ENCODE measurements at places on chromosomes 2 and 18.

GRCh38 chr2:234163510-234164045, 113.1 kb downstream of the SPP2 start:
- no peaks in the 10 kb centered on the region for H3K36me3 ChIP-seq
- H3K4me1 ChIP-seq = no peaks in the 10 kb centered on the region
- no peak for DNase-seq
- H3K27me3 ChIP-seq = no peaks in the 10 kb centered on the region

DNA sequence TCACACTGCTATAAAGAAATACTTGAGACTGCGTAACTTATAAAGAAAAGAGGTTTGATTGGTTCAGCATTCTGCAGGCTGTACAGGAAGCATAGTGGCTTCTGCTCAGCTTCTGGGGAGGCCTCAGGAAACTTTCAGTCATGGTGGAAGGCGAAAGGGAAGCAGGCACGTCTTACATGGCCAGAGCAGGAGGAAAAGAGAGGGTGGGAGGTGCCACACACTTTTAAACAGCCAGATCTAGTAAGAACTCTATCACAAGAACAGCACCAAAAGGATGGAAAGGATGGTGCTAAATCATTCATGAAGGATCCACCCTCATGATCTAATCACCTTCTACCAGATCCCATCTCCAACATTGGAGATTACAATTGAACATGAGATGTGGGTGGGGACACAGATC, 145.5 kb upstream of the OSR1 start:
- H3K4me3 ChIP-seq = no peak overlapping the region
- no peak overlapping the region for H3K27ac ChIP-seq
- no peaks in the 10 kb centered on the region for H3K36me3 ChIP-seq
- no peaks in the 10 kb centered on the region for H3K27me3 ChIP-seq
- DNase-seq = no peak

- H3K4me3 ChIP-seq = no peak overlapping the region
- no peaks in the 10 kb centered on the region for H3K36me3 ChIP-seq
- no peaks in the 10 kb centered on the region for H3K4me1 ChIP-seq
- H3K27me3 ChIP-seq = no peaks in the 10 kb centered on the region
These were observed 90.1 kb upstream of the SERTAD2 start for GRCh38 chr2:64743739-64744330.

- DNase-seq = no peak
- no peaks in the 10 kb centered on the region for H3K36me3 ChIP-seq
These were observed 28.3 kb upstream of the HPCAL1 start for GRCh38 chr2:10274376-10274775.

DNA sequence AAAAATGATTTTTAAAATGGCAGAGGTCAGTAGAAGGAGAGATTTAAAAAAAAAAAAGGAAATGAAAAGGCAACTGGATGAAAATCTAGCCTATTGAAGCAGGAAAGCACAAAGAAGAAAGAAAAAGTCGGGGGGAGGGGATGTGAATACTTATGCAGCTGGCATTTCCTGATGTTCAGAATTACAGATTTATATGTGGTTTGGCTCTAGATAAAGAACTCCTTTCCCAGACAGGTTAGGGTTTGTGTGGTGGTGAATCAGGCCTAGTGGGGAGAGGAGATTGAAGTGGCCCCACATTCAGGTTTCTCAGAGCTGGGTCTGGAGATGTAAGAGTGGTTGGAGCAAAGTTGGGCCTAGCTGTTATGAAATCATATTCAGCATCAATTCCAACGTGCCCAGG, 394.4 kb downstream of the FIGN start:
- DNase-seq = no peak
- H3K27me3 ChIP-seq = no peaks in the 10 kb centered on the region
- no peak overlapping the region for H3K27ac ChIP-seq
- no peaks in the 10 kb centered on the region for H3K4me1 ChIP-seq

GRCh38 chr2:109355192-109355843, 226.3 kb downstream of the SH3RF3 start:
- no peaks in the 10 kb centered on the region for H3K4me1 ChIP-seq
- peak; percentile 6 for DNase-seq
- H3K27ac ChIP-seq = no peak overlapping the region
- H3K27me3 ChIP-seq = no peaks in the 10 kb centered on the region
- H3K4me3 ChIP-seq = no peak overlapping the region

GRCh38 chr2:33204945-33205344, 258.2 kb downstream of the LTBP1 start:
- no peaks in the 10 kb centered on the region for H3K4me1 ChIP-seq
- no peaks in the 10 kb centered on the region for H3K27me3 ChIP-seq
- H3K4me3 ChIP-seq = no peak overlapping the region
- no peak for DNase-seq

DNA sequence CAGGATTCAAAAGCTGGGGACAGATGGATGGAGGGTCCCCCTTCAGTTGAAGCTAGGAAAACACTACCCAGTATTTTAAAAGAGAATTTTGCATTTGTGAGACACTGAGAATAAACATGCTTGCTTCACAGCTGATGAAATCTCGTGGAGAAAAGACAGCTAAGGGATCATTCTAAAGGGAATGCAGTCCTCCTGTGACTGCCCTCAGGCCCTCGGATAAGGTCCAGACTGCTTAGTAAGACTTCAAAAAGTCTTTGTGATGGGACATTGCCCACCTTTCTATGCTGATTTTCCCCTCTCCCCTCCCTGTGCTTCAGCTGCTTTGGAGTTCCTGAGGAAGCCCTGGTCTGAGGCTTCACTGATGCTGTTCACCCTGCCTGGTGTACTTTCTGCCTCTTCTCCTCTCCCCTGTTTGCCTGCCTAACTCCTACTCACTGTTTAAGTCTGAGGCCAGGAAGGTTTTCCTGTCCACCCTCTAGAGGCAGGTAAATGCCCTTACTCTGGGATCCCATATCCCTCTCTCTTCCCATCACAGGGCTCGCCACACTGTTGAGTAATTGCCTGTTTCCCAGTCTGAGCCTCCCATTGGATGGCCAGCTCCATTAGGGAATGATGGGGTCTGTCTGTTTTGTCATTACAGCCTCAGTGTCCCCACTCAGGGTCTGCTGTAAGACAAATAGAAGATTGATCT, 26.6 kb downstream of the POLE4 start:
- no peaks in the 10 kb centered on the region for H3K36me3 ChIP-seq
- no peaks in the 10 kb centered on the region for H3K27me3 ChIP-seq
- no peak overlapping the region for H3K4me3 ChIP-seq

GRCh38 chr2:26558271-26559043, 80.5 kb upstream of the OTOF start:
- H3K4me3 ChIP-seq = peak overlapping the region; percentile 60
- no peaks in the 10 kb centered on the region for H3K4me1 ChIP-seq
- H3K36me3 ChIP-seq = no peaks in the 10 kb centered on the region
- no peak overlapping the region for H3K27ac ChIP-seq
- no peaks in the 10 kb centered on the region for H3K27me3 ChIP-seq

- H3K36me3 ChIP-seq = no peaks in the 10 kb centered on the region
- DNase-seq = no peak
- H3K4me1 ChIP-seq = peaks cover 6% of the 10 kb centered on the region
These were observed 40.4 kb downstream of the EN1 start for GRCh38 chr2:118806797-118807667.

- H3K4me1 ChIP-seq = peaks cover 9% of the 10 kb centered on the region
- H3K27ac ChIP-seq = no peak overlapping the region
- H3K27me3 ChIP-seq = no peaks in the 10 kb centered on the region
- H3K36me3 ChIP-seq = no peaks in the 10 kb centered on the region
- DNase-seq = peak; percentile 34
These were observed 121.9 kb downstream of the SMAD7 start for GRCh38 chr18:48828691-48829442.

DNA sequence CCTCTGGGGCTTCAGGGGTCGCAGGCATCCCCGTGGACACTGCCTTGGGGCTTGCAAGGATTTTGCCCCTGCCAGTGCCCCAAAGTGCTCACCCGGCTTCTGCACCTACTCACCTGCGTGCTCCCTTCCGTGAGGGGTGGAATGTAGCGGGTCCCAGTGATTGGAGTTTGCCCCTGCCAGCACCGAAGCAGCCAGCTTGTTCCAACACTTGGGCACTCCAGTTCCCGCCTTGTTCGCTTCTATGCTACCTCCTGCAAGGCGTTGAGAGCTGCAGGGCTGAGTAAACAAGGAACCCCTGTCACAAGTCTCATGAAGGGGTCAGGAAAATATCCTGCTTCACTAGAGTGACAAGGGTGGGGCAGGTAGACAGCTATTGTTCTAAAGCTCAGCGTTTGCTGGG, 631.5 kb downstream of the EPHA4 start:
- DNase-seq = no peak
- H3K4me3 ChIP-seq = no peak overlapping the region
- no peaks in the 10 kb centered on the region for H3K36me3 ChIP-seq
- no peak overlapping the region for H3K27ac ChIP-seq
- peaks cover 4% of the 10 kb centered on the region for H3K4me1 ChIP-seq

GRCh38 chr2:235621736-235622135, 127.9 kb downstream of the AGAP1 start:
- H3K27ac ChIP-seq = no peak overlapping the region
- DNase-seq = no peak
- H3K27me3 ChIP-seq = no peaks in the 10 kb centered on the region
- H3K36me3 ChIP-seq = peaks cover 4% of the 10 kb centered on the region
- H3K4me1 ChIP-seq = peaks cover 6% of the 10 kb centered on the region

DNA sequence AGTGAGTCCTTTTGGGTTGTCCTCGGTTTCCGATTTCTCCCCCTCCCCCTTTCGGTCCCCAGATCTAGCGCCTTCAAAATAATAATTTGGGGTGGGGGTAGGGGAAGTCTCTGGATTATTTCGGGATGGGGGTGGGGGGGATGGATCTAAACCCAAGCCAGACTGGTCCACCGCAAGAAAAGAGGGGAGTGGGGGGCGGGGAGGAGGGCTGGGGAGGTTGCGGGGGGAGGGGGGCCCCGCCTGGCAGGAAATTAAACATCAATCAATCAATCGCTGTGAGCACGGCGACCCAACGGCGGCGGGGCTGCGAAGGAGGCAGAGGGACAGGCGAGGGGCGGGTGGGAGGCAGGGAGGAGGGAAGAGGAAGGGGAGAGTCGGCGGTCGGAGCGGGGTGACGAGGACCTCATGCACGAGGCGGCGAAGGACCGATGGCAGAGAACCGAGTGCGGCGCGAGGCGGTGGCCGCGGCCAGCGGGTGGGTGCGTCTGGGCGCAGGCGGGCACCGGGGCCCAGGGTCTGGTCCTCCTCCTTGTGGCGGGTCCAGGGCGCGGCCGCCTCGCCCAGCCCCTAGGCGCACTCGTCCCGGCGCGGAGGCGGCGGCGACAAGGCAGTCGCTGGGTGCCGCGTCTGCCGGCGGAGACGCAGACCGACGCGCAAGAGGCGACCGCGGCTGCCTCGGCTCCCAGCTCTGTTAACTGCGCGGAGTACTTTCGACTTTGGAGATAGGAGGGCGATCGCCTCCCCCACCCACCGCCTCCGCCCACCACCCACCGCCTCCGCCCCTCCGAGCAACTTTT, 468 bp upstream of the SATB2 start:
- H3K4me3 ChIP-seq = peak overlapping the region; percentile 95
- H3K4me1 ChIP-seq = no peaks in the 10 kb centered on the region
- H3K36me3 ChIP-seq = peaks cover 1% of the 10 kb centered on the region
- no peak overlapping the region for H3K27ac ChIP-seq
- peak; percentile 64 for DNase-seq

GRCh38 chr2:159285929-159286708, at the start of gene WDSUB1:
TSS of gene WDSUB1 (minus strand) at chr2:159286703. CDS start at chr2:159283069, 3,634 bp downstream.
- H3K4me1 ChIP-seq = no peaks in the 10 kb centered on the region
- H3K27me3 ChIP-seq = no peaks in the 10 kb centered on the region
- peak; percentile 74 for DNase-seq
- H3K36me3 ChIP-seq = no peaks in the 10 kb centered on the region
- H3K27ac ChIP-seq = peak within 1 kb of the TSS; percentile 90
- peak within 1 kb of the TSS; percentile 87 for H3K4me3 ChIP-seq

DNA sequence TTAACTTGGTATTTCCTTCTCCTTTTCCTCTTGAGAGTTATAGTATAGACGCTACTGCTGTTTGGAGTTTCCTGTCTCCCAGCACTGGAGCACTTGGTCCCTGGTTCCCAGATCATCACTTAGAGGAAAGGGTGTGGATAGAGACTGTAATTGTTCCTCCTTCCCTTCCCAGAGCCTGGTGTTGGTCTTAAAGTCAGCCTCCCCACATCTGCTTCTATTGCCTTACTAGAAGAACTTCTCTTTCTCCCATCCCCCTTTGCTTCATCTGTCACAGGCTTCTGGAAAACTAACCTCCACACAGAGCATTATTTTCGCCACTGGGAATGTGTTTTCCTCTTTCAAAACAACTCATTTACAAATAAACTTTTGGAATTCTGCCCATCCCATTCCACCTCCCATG, 131.0 kb downstream of the CCDC85A start:
- no peak overlapping the region for H3K27ac ChIP-seq
- no peak overlapping the region for H3K4me3 ChIP-seq
- H3K27me3 ChIP-seq = no peaks in the 10 kb centered on the region
- no peak for DNase-seq
- H3K36me3 ChIP-seq = no peaks in the 10 kb centered on the region

GRCh38 chr2:190408538-190409271, 550 bp downstream of the MFSD6 start:
- peaks cover 5% of the 10 kb centered on the region for H3K4me1 ChIP-seq
- DNase-seq = peak; percentile 38
- H3K27me3 ChIP-seq = no peaks in the 10 kb centered on the region
- no peaks in the 10 kb centered on the region for H3K36me3 ChIP-seq
- peak overlapping the region; percentile 66 for H3K4me3 ChIP-seq
- H3K27ac ChIP-seq = no peak overlapping the region

DNA sequence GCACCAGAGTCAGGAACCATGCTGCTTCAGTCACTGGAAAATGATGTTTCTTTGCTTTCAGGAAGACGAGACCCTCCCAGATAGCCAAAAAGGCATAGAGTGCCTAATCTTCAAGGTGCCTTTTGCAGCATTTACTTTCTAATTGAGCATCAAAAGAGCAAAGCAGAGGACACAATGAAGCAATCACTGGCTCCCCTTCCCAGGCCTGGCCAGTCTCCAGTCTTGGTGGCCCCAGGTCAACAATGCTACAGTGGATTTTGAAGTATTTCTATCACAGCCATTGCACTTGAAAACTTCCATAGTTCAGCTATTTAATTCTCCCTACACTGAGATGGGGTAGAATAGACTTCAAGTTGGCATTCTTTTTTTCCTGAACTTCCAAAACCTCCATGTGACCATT, 15.4 kb downstream of the ZBTB7C start:
- H3K4me3 ChIP-seq = no peak overlapping the region
- H3K27me3 ChIP-seq = no peaks in the 10 kb centered on the region
- no peak overlapping the region for H3K27ac ChIP-seq
- DNase-seq = no peak
- H3K36me3 ChIP-seq = no peaks in the 10 kb centered on the region

GRCh38 chr2:157897106-157897971, 21.2 kb upstream of the ACVR1 start:
- H3K27me3 ChIP-seq = no peaks in the 10 kb centered on the region
- no peak for DNase-seq
- H3K36me3 ChIP-seq = no peaks in the 10 kb centered on the region
- H3K27ac ChIP-seq = no peak overlapping the region
- no peak overlapping the region for H3K4me3 ChIP-seq
- H3K4me1 ChIP-seq = no peaks in the 10 kb centered on the region

- no peaks in the 10 kb centered on the region for H3K4me1 ChIP-seq
- H3K27ac ChIP-seq = no peak overlapping the region
- peaks cover 41% of the 10 kb centered on the region for H3K36me3 ChIP-seq
- no peaks in the 10 kb centered on the region for H3K27me3 ChIP-seq
- no peak overlapping the region for H3K4me3 ChIP-seq
These were observed 5.4 kb downstream of the PPP4R3B start for GRCh38 chr2:55611997-55612396.

GRCh38 chr2:136060416-136060815, 57.5 kb downstream of the CXCR4 start:
- no peak overlapping the region for H3K27ac ChIP-seq

GRCh38 chr2:696999-697627, 19.9 kb upstream of the TMEM18 start:
- no peaks in the 10 kb centered on the region for H3K36me3 ChIP-seq
- H3K27me3 ChIP-seq = no peaks in the 10 kb centered on the region
- no peak overlapping the region for H3K4me3 ChIP-seq
- H3K27ac ChIP-seq = no peak overlapping the region
